ENCODE measurements at places on chromosomes 2 and 18. TPM values are rescaled to one million over a fixed set of nuclear protein-coding genes. Genes with fewer than 3 reads are reported as not detected.

DNA sequence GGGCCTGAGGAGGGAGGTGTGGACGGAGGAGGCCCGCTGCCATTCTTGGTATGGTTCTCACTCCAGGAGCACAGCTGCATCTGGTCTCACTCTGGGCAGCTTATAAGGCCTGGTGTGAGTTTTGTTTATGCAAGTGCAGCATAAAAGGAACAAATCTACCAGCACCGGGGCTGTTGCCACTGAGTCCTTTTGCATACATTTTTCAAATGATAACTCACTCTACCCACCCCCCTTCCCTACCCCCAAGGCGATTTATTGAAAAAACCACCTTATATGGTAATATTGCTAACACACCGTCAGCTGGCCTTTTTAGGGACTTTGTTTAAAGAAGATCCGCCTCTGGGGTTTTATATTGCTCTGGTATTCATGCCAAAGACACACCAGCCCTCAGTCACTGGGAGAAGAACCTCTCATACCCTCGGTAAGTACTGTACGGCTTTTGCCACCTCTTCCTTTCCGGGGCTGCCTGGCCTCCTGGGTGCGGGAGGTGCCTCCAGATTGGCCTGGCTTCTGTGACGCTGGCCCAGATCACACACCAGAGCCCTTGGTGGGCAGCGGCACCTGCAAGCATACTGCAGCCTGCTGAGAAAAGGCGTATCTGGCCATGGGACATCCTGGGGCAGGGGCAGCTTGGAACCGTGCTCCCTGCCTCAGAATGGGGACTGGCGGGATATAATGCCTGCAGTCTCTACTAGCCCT lies at the start of gene ACTG2:
Gene ACTG2 (plus strand): TSS at position 378 of the 699 bp plus-strand sequence. CDS start 8,304 bp downstream, outside the sequence.
- DNase-seq, result no peak

- DNase-seq, result peak; percentile 43
These were observed 260.8 kb upstream of the FAM98A start for GRCh38 chr2:33859811-33860461.

- no peak for DNase-seq
These were observed 100.6 kb downstream of the RNF144A start for GRCh38 chr2:7017671-7018281.

DNA sequence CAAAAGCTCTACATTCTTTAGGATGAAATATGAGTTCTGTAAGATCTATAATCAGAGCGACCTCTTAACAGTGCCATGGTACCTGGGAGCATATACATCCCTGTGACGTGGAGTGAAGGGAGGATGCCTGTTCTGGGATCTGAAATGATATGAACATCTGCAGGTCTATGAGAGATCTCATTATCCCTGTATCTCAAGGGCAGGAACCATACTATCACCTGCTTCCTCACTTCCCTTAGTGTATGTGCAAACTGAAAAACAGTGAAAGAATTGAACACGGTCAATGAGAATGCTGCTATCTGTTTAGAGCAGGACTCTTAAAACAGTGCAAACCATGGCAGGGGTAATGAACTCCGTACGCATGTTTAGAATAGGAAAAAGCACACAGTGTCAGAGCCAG lies 364.0 kb downstream of the LPIN1 start:
- DNase-seq, result no peak

- no peak for DNase-seq
These were observed 71.3 kb downstream of the SOWAHC start for GRCh38 chr2:109685453-109685852.

GRCh38 chr2:157720504-157720903 lies 91.8 kb upstream of the ACVR1C start:
- DNase-seq, result no peak

DNA sequence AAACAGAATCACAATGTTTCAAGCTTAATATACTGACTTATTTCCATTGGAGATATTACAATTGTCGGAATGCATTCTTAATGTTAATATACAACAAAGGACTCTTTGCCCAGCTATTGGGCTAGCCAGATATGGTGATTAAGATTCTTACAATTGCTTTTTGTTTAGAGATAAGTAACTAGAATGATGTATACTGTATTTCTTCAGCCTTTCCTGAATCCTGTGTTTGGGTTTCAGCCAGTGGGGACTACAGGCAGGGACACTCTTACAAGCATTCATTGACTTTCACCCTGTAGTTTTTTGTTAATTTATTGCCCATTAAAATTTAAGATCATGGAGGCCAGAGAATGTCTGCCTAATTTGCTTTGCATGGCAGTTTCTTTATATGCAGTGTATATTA lies 254.1 kb upstream of the TMEFF2 start:
- no peak for DNase-seq

GRCh38 chr2:3414133-3414860 lies 34.8 kb downstream of the TRAPPC12 start:
- no peak for DNase-seq

- DNase-seq, result no peak
These were observed 206.9 kb downstream of the CCDC85A start for GRCh38 chr2:56390644-56391043.

NAPG gene
- 25.7 TPM for total RNA-seq

TEKT4 gene
- total RNA-seq, result 0.30 TPM

ALK gene
- 1.7 TPM for total RNA-seq
